ENCODE measurements at places on chromosomes 3 and 15.

DNA sequence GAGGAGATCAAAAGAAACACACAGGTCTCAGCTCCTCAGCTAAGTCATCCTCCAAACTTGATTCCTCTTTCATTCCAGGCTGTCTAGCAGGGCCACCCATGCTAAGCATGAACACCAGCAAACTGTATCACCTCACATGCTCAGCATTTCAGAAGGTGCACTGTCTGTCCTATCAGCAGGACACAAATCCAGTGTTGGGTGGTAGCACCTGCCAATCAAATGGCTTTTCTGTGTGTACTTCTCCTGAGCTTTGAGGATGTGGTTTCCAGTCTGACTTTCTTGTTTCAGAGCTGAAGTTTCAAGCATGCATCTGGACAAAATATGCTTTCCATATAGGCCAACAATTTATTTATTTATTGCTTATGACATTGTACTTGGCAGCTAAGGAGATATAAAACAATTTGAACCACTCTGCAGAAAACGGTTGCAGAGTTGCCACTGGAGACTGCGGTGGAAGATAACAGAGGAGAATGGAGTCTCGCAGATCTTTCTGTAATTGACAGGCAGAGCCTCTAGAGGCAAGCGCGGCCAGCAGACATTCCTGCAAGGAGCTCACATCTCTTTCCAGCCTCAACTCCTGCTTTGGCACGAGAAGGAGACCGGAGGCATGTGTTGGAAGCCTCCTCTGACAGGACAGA, 167.1 kb upstream of the WNT5A start:
- DNase-seq, result no peak

DNA sequence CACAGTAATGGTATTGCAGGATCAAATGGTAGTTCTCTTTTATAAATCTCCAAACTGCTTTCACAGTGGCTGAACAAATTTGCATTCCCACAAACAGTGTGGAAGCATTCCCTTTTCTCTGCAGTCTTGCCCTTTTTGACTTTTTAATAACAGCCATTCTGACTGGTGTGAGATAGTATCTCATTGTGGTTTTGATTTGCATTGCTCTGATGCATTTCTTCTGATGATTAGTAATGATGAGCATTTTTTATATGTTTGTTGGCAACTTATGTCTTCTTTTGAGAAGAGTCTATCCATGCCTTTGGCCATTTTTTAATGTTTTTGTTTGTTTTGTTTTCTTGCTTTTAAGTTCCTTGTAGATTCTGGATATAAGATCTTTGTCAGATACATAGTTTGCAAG, 316.1 kb upstream of the TMCO5A start:
- DNase-seq, result no peak

DNA sequence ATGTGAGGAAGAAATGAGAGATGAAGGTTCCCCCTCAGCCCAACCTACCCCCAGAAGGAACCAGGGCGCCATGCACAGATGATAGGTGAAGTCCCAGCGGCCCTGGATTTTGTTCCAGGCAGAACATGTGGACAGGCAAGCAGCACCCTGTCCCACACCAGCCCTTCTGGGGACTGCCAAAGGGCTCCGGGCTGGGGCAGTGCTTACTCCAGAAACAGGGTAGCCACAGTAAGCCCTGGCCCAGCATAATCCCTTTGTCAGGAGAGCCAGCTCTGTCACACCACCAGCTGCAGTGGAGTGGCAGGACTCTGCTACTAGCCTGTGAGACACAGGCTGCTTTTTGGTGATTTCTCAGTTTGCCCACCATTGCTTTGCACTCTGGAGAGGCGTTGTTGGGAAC, 6.3 kb downstream of the FBXL22 start:
- DNase-seq, result no peak

- DNase-seq, result no peak
Measured at GRCh38 chr15:92603743-92604470, 51.7 kb downstream of the FAM174B start.

DNA sequence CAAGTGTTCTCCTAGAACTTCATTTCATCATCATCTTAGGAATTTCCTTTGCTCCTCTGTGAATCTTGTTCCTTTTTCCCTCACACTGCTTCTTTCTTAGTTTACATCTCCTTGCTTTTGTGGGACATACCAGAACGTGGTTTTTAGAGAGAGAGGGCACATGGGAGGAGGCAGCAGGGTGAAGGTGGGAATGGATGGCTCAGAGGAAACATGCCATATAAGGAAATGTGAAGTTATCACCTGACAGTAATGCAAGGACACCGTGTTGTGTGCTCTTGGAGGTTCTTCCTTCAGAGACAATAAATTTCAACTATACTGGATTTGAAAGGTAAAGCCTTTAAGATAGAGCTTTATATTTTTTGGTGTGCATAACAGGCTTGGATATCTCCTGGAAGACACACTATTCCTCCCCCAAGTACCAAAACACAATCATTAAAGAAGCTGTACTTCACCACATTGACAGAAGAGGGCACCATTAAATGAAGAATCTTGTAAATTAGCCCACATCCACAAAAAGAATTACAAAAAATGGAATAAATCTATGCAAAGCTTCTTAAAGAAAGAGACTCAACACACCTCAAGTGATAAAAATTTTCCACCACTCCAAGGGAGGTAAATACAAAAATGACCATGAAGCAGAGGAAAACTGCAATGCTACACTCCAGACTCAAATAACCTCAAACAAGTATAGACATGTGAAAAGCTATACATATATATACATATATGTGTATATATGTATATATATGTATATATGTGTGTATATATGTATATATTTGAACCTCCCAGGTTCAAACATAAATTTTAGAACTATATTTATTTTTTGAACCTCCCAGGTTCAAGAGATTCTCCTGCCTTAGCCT, 26.1 kb downstream of the RPL39L start:
- DNase-seq, result no peak

DNA sequence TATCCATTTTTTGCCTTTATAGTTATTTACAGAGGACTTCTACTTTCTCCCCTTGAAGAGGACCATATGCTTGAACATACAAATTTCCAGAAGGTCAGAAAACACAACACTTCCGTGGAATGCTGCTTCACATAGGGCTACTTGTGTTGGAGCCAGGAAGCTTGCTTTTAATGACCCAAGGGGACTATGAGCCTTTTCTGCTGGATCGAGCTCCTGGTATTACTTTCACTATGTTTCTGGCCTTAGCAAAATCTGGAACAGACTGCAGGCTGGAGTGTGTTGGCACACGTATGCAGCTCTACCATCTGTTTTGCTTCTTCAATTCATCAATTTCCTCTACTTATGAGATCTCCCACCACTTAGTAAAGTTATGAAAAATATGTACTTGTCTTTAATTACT, 69.3 kb upstream of the CBLB start:
- DNase-seq, result no peak

DNA sequence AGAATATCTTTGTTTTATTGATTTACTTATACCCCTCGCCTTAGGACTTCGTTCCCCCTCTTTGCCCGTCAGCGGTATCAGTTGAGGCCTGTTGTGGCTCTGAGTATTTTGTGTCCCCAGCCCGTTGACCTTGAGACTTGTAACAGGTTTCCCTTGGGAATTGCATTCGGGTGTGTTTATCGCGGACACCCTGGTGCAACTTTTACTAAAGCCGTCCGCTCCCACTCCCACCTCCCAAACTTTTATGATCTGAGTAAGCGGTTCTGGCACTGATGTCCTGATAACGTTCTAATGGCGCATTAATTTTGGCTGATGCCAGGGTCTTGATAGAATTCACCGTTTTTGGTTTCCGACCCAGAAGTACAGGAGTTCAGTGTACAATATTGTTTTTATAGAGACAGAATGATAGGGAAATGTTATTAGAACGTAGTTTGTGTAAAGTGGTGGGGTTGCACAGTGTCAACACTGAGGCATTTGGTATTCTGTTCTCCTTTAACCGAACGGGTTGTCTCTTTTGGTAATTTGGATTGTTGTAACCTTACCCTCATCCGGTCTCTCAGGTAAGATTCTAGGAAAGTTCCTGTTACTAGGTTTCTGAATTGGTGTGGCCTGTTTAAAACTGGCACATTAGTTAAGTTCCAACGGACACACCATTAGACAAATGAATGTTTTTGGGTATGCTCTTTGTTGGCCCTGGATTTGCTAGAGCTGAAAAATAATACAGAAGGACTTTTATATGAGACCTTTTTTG, 47.8 kb downstream of the OIP5 start:
- DNase-seq, result no peak

DNA sequence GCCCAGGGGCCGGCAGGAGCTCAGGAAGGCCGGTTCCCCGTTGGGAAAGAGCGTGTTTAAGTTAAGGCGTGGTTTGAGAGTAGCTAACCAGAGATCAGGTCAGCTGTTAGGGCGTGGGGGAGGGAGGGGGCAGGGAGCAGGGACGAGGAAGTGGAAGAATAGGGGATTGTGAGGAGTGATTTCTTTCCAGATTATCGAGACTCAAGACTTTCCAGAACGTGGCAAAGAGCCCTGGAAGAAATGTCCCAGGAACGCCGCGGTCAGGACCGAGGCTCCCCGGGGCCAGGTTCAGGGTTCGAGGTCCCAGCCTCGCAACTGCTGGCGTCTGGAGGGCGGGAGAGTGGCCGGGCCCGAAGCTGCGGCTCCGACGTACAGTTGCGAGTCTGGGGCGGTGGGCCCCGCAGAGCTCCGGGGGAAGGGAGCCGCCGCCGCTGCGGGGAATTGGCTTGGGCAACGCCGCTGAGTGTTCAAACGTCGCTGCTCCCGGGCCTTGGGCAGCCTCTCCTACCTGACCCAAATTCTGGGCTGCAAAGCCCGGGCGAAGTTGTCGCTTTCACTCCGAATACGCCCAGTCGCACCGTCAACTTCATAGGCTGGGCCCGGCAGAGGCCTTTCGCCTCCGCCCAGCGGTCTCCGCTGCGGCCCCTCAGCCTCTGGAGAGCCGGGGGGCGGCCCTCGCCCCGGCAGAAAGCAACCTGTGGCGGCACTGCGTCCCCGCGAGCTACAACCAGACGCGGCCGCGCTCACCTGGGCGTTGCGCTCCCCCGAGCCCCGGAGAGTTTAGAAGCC, 9.5 kb downstream of the ISL2 start:
- no peak for DNase-seq

- DNase-seq, result no peak
Measured at GRCh38 chr3:16529264-16529663, 15.8 kb upstream of the RFTN1 start.

DNA sequence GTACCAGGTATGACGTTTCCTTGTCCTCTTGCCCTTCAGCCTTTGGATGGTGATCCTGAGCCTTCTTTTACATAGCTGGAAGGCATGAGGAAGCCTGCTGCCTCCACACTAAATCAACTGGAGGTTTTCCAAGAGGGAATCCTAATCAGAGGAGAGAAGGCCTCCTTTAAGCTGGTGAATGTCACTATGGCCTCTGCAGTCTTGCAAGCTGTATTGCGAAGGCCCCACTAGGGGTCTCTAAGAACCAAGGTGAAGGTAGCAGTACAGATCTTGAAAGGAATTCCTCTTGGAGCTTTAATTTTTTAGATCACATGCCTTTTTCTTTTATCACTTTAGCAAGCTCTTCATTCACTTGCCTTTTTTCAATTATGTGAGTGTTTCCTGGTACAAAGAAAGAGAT, 119.2 kb downstream of the GHSR start:
- DNase-seq, result no peak

- DNase-seq, result no peak
Measured at GRCh38 chr3:117139681-117140080, 430.1 kb downstream of the TUSC7 start.

DNA sequence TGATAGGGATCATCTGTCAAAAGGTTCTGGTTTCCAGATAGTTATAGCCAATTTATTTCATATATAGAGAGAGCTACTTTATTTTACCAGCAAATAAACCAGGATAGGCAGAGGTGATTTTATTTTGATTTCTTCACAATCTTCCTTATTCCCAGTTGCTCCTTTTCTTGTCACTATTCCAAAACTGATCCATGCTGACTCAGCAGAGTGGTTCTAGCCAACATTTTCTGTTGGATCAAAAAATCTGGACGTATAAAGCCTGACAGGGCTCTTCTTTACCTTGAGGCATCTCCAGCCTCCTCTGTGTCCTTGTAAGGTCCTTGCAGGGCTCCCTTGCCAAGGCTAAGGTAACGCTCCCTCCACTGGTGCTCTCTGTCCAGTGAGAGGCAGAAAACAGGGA, 15.8 kb downstream of the HDC start:
- no peak for DNase-seq

DNA sequence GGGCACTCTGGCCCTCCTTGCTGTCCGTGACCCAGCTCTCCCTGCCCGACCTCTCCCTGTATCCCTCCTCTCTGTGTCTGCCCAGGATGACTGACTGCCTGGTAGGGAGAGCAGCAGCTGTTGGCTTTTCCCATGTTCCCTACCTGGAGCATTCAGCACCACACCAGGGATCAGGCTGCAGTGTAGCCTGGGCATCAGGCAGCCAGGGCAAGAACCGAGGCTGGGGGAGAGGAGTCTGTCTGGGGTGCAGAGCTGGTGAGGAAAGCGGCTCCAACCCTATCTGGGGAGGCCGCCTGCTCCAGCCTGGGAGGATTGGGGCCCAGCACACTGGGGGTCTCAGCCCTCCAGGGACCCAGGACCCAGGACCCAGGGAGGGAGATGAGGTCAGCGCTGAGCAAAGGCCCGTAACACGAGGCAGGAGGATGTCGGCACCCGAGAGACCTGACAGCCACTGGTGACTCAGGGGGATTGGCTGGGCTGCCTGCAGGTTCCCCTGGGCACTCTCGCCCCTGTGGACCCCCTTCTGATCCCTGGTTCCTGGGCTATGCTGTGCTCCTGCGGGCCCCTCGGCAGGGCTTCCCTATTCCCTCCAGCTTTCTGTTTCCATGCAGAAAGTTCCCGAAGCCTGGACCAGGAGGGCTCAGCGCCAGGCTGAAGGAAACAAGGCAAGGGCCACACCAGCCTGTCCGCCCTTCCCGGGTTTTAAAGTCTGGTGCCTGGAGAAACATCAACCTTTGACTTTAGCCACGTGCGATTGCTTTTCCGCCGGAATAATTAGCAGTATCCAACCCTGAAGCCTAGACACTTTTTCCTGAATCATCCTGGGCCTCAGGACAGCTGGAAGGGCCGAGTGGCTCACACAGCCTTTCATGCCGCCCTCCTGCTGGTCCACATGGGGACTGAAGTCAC, 128.2 kb upstream of the MEF2A start:
- peak; percentile 63 for DNase-seq

- no peak for DNase-seq
Measured at GRCh38 chr3:147458995-147459704, 50.0 kb downstream of the ZIC1 start.

DNA sequence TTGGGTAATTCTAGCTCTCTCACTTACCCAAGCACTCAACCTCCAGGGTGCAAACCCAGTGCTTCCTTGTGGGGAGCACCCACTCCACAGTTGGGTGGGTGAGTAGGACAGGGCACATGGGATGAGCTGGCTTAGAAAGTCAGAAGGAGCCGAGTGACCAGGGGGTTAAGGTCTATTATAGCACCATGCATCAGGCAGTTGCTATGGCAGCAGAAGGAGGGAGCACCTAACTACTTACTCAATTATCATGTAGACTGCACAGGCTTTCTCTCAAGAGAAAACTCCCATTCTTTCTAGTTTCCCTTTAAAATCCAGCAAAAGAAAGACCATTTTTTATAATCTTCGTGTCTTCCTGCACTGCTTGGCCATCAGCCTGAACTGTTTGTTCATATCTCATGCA, 163.0 kb downstream of the OCA2 start:
- no peak for DNase-seq

GRCh38 chr15:65937054-65937453, 67.8 kb downstream of the RAB11A start:
- DNase-seq, result no peak

- DNase-seq, result no peak
Measured at GRCh38 chr3:71025516-71025915, 558.0 kb downstream of the FOXP1 start.

All from left forelimb (tissue), 1 donor.